Activated naive CD4-positive, alpha-beta T cell treated with anti-CD3 and anti-CD28 coated beads, Interleukin-2, amount 50 U/mL, for 72 hours (primary cell): ENCODE measurements at places on chromosomes 3 and 15. TPM values are rescaled to one million over a fixed set of nuclear protein-coding genes. Genes with fewer than 3 reads are reported as not detected.

Gene KIF7
- 4.6 TPM for total RNA-seq

Gene SLC22A14
- total RNA-seq = not detected

Gene PLS1
- 6.0 TPM for total RNA-seq

Gene AGBL1
- not detected for total RNA-seq

Gene EPHA6
- total RNA-seq = not detected

Gene PP2D1
- not detected for total RNA-seq

Gene C15orf40
- total RNA-seq = 18.1 TPM

DNA sequence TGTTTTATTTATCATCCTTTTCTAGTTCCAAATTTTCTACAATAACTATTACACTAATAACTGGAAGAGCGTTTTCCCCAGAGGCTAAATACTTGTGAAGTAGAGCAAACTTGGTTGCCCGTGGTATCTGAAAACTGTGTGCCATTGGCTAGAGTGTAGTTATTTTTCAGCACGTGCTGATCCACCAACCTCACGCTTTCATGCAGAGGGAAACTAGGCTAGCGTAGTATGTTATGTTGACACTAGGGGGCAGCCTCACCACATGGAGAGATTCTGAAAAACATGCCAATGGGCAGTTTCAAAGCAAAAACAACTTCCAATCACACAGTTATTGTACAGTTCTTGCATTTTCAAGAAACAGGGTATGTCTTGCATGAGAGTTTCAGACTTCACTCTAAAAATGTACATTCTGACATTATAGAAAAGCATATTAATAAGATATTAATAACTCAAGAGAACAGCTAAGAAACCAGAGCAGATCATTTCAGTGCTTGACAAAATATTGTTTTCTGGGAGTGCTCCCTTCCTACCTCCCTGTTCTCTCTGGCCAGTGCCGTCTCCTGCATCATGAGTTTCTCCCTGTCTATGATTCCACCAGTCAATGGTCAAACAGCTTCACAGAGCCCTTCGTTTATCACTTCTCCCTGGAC is 39.7 kb downstream of the SPATA12 start:
- DNase-seq = no peak

DNA sequence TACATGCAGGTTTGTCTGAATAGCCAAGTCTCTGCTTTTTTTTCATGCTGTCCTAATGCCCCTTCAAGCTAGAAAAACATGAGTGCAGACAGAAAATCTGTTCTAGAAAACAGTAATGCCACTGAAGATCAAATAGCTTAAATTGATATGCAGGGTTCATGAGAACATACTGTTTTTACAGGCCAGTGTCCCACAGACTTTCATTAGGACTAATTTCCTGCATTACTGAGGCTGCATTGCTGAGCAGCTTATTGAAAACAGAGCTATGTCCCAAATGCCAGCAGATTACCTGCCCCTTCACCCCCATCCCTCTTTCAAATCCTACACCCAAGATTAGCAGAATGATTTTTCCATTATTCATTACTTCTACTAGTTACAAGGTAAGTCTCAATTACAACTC is 665 bp downstream of the TM4SF18 start:
- DNase-seq = no peak

DNA sequence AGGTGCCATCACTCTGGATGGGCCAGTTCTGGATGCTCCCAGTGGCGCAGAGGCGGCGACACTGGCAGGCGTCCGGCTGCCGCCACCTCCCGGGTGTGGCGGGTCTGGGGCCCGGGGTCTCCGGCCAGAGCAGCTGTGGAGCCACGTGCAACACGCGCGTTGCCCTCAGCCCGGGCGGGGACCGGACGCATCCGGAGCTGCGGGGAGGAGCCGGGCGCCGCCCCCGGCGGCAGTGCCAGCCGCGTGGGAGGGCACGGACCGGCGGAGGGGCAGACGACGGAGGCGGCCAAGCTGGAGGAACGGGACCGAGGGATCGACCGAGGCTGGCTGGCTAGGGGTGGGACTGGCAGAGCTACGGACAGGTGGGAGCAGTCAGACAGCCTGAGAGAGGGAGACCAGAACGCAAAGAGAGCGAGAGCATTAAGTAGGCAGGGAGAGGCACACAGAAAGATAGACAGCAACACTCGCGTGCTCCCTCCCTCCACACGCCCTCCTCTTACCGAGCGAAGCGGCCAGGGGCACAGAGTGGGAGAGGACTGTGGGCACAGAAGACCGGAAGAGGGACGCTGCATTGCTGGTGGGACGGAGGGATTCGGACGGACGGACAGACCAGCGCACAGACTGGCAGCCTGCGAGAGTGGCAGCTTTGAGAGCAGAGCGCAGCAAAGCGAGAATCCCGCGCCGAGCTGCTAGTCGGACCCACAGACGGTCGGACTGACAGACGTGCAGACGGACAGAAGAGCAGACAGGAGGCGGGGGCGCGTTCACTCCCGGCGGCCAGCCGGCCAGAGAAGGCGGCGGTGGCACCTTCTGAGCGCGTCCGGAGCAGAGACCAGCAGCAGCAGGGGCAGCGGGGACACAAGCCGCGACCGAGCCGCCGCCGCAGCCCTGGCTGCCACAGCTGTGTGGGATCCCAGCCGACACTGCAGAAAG is at the start of gene ARPP21:
ARPP21 (plus strand) TSS at position 272 of the 933 bp plus-strand sequence. CDS start 42,227 bp downstream, outside the sequence.
- DNase-seq = peak; percentile 10

DNA sequence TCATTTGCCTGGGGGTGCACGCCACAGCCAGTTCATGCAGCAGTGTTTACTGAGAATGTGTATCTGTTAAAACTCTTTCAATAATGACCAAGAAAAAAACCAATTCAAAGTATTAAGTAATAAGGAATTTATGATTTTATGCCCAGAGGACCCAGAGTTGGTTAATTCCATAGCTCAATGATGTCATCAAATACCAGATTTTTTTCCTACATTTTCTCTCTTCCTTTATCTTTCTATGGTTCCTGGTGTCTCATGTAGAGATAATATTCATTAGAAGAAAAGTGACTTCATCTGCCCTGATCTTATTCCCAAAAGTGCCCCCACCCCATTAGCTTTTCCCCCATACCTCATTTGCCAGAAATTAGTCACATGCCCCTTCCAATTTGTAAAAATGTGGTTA is 44.6 kb upstream of the LMCD1 start:
- no peak for DNase-seq

GRCh38 chr15:53976844-53977392 is 1.3 kb upstream of the UNC13C start:
- no peak for DNase-seq

DNA sequence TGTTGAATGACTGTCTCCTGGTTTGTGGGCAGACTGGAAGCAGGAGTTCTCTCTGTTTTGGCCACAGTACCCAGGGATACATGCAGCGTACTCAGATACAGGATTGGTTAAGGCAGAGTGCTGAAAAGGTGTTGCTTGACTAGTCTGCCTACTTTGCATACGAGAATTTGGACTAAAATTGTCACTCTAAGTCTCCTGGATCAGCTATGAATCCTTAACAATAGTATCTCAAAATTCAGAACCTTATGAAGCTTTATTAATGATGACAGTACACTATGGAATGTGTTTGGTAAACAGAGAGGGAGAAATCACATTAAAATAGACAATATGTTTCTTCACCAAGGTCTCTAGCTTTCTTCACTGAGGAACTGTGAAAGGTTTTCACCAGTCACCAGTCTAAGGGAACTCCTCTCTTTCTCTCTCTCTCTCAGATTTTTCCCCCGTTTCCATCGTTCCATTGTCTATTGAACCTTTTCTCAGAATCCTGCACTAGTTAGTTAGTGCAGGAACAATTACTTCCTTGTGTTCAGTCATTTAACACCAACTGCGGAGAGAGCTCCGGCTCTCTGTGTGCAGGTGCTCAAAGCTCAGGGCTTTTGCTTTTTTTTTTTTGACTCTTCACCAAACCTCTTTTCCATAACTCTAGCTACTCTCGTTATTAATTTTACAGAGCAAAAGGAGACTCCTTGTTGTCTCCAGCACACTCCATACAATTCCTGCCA is 85.9 kb upstream of the FNDC3B start:
- DNase-seq = no peak

DNA sequence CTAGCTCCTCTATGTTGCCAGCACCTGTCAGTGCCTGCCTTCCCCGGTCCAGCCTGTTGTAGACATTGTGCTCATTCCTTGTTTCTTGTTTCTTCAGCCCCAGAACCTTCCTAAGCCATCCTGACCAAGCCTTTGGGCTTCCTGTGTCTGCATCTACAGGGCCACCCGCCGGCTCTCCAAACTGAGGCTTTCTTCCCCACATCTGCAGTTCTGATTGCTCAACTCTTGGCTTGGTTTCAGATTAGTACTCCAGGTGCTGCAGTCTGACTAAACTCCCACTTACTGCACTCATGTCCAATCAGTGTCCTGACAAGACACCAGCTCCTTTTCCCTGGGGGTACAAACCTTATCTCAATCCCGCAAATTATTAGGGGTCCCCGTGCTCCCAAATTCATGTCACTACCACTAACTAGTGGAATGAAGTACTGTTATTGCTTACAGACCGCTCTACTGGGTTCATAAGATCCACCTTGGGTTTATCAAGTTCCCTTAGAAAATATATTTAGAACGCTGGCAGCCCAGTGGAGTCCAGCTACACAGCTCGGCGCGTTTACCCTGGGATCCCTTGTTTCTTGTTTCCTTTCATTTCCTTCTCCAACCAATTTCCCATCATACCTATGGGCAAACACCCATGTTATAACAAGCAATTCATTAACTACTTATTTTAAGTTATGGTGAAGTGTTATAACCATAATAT is 114.2 kb upstream of the TJP1 start:
- DNase-seq = no peak

DNA sequence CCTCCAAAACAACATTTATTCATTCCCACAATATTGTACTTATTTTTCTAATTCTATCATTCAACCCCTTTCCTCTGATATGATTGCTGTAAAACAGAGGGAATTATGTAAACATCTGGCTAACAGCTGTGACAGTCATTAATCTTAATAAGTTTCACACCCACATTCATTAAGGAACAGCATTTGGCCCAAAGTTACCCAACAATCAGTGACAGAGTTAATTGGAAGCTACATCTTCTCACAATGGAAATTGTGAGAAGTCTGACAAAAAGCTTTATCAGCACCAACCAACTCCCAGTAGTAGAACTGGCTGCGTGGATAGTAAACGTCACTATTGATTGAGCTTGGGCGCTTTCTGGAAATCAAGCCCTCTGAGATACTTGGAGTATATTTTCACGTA is 165.8 kb upstream of the SLC24A5 start:
- no peak for DNase-seq

DNA sequence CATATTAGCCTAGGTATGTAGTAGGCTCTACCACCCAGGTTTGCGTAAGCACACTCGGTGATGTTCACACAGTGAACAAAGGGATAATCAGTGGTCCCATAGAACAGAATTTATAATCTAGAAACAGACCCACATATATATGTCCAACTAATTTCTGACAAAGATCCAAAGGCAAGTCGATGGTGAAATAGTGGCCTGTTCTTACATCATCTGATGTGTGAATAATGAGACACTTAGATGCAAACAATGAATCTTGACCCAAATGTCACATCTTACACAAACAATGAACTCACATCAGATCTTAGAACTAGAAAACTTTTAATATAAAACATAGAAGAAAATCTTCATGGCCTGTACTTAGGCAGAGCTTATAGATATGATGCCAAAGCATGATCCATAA is 17.6 kb upstream of the TM2D3 start:
- DNase-seq = no peak

GRCh38 chr3:20380295-20380694 is 194.3 kb upstream of the SGO1 start:
- no peak for DNase-seq

GRCh38 chr3:152710549-152710948 is 124.4 kb upstream of the P2RY1 start:
- no peak for DNase-seq

GRCh38 chr3:13338231-13338630 is 81.9 kb downstream of the NUP210 start:
- no peak for DNase-seq

GRCh38 chr3:66406831-66407610 is 93.8 kb downstream of the LRIG1 start:
- no peak for DNase-seq

DNA sequence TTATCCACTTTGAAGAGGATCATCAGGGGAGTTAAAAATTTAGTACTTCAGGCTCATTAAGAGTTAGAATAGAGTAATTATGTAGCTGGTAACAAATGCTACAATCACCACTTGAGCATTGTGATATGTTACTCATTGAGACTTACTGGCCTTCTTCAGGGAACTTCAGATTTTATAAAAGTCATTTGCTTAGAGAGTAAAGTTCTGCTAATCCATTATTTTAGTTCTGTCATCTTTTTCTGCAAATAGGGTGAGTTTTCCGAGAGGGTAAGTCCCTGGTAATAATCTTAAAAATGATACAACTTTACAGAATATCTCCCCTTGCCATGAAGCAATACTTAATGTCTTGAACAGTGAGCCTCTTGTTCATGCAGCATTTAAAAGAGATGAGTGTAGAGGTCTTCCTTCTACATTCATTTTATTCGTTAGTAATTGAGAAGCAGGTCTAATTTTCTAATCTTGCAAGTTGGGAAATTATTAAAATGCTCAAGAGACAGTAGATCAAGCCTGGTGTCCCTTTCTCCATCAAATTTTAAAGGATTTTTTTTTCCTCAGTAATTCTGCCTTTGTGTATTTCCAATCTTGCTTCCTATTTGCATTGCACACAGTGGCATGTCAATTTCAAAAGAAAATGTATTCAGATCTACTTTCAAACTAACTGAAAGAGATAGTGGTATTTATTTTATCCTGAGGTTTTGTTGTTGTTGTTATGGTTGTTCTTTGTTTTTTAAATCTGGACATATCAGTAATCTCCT is 52.6 kb downstream of the MBNL1 start:
- DNase-seq = no peak

DNA sequence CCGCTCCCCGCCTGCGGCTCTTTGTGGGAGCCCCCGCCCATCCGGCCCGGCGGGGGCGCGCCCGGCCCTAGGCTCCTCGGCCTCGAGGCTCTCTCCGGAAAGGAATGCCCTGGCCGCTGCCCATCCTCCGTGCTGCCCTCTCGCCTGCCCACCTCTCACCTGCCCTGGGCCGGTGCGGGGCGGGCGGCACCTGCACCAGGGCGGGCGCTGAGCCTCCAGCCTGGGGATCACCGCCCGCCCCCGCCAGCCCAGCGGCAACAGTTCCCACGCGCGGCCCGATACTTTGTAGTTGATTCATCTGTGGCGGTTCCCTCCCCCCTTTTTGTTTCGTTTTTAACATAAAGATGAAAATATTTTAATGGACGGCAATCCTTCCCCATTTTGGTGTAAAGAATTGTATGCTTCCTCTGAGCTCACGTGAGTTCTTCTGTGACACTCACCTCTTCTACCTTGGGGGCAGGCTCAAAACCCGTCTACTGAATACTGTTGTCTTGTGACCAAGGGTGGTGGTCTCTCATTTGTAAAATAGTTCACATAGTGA is 1.9 kb downstream of the KLF13 start:
- peak; percentile 74 for DNase-seq

DNA sequence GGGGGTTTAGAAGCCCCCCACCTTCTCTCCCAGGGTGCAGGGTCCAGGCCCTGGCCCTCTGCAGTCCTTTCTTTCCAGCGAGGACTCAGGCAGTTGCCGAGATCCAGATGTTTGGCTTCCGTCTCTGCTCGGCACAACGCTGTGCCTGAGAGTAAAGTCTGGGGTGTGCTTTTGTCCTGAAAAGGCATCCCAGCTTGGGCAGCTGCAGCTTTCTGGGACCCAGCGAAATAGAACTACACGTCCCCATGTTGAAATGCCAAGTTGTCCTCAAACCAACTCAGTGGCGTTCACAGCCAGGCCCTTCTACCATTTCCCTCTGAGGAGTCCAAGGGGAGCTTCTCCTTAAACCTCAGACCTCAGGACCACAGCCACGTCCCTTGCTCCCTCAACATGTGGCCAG is 23.1 kb downstream of the FGD5 start:
- DNase-seq = no peak
